ENCODE measurements at places on chromosomes 6 and 20.
A peak's percentile ranks its signal among the peaks of the same experiment; 100 is the strongest.

DNA sequence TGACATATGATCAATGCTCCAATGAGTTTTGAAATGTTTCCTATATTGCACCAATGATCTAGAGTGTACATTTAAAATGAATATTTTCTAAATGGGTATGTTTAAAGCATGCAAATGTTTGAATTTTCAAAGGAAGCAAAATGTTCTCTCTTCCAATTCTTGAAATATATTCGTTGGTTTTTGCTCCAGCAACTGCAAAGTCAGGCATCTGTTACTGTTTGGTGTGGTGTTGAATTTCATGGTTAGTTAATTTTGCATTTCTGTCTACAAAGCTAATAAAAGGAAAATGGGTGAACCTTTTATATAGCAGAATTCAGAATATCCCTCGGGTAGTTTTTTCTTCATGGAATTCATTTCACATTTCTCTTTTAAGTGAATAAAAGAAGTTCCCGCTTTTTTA lies 1018.3 kb downstream of the GRIK2 start:
- no peak for DNase-seq

GRCh38 chr20:9710685-9711084 lies 128.2 kb downstream of the PAK5 start:
- no peak for DNase-seq

DNA sequence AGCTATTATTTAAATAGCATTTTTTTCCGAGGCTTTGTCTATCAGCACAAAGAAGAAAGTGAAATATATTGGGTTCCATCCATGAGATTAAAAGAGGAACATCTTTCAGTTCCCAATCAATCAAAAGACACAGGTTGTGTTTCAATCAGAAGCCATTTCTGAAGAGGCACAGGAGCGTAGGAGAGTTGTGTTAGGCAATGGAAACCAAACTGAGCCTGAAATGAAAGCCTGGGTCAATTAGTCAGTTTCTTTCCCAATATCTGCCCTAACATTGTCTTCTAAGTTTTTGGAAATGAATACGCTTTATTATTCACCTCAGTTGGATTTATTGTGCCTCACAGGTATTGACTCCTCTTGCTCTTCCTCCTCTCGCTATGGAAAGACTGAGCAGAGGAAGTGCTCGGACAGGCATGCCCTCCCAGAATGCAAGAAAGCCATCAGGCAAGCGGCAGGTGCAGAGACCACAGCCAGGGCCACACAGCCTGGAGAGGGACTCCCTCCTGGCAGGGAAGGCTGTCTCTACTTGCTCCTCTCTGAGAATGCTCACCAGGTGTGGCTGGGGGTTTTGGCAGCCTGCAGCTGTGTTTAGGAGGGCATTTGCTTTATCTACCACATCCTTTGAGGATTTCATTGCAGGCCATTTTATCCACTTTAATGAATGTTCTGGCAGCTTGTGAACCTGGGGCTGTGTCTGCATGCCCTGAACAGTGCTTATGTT lies 100.8 kb upstream of the NEDD9 start:
- peak; percentile 43 for DNase-seq

- DNase-seq: no peak
Measured at GRCh38 chr6:32839356-32839755, 817 bp upstream of the TAP2 start.

GRCh38 chr6:138987080-138987642 lies 892 bp downstream of the REPS1 start:
- peak; percentile 38 for DNase-seq

DNA sequence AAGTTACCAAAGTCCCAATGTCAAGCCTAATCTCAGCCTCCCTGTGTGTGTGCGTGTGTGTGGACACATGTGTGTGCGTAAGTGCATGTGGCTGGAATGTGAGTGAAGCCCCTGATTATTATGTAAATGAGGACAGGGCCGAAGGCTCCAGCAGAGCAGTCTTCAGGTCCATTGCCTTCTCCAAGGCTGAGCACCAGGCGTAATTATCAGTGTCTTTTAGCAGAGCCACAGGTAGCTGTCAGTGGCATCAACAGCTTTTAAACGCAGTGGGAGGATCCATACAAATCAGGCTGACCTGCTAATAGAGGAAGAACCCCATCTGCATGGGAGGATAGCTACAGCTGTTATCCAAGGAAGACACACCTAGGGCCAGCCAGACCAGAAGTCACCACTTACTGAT lies 324.3 kb upstream of the MOCS1 start:
- no peak for DNase-seq

DNA sequence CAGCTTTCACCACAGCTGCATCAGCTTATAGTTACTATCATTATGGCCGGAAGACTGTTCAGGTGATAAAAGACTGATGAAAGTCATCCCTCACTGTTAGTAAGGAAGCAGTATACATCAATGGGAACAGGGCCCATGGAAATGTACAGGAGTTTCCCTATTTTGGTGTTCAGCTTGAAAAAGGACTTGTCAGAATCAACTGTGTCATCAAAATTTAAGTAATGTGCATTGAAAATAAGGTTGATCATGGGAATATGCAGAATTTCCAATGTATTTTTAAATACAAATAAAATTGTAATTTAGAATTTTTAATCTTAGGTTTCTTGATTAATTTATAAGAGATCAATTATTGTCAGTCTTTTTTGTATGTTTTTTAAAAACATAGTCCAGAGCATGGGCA lies 16.8 kb downstream of the LRRN4 start:
- no peak for DNase-seq

DNA sequence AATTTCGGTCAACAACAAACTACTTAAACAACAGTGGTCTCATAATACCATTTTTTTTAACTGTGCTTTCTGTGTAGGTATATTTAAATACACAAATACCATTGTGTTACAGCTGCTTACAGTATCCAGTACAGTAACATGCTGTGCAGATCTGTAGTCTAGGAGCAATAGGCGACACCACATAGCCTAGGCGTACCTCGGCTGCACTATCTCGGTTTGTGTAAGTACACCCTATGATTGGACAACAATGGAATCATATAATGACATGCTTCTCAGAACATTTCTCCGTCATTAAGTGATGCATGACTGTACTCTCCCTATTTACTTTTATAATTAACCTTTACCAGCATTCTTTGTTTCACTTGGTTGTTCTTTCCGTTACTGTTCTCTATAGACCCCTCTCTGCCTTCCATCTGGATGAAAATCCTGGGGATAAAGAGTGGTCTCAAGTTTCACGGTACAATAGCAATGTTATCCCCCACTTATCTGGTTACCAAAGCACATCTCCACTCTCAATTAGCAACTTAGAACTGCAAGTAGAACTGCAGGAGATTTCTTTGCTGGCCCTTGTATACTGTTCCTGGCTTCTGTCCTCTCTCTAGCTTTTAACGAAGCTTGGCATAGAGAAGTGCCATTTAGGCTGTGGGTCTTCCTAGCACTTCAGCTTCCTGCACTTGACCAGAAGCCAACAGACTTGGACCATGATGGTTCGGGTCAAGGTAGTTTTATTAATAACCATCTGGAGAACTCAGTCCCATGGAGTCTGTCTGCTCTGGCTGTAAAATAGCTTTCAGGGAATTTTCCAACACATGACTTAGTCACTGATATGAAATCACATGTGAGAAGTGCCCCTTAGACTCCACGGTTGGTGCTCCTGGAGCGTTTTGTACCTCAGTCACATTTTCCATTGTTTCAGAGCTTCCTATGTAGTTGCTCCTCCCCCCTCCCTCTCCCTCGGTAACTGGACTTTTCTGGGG lies 80.4 kb upstream of the POPDC3 start:
- no peak for DNase-seq

DNA sequence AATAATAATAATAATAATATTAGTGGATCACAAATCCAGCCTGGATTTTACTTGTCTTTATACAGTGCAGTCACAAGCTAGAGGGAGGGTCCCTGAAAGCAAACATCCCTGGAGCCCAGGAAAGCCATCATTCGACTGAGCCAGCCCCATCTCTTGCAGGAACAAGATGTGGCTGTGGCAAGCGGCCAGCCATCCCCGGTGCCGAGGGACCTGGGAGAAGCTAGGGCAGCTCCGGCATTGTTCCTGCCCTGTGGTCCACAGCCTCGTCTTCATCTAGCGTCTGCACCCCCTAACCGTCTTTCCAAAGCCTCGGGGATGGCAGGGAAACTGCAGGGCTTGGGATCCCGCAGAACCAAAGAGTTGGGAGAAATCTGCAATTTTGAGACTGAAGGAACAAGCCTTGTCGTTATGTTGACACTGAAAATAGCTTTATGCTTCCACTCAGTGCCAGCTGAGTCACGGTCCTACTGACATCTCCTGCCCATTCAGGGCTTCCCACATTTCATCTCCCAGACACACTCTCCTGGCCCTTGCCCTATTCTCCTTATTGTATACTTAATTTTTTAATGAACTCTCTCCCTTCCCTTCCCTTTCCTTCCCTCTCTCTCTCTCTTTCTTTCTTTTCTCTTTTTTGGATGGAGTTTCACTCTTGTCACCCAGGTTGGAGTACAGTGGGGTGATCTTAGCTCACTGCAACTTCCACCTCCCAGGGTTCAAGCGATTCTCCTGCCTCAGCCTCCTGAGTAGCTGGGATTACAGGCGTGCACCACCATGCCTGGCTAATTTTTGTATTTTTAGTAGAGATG lies 62.5 kb upstream of the ZNFX1 start:
- no peak for DNase-seq

GRCh38 chr6:166417285-166417691 lies 34.5 kb upstream of the MPC1 start:
- DNase-seq: peak; percentile 73

DNA sequence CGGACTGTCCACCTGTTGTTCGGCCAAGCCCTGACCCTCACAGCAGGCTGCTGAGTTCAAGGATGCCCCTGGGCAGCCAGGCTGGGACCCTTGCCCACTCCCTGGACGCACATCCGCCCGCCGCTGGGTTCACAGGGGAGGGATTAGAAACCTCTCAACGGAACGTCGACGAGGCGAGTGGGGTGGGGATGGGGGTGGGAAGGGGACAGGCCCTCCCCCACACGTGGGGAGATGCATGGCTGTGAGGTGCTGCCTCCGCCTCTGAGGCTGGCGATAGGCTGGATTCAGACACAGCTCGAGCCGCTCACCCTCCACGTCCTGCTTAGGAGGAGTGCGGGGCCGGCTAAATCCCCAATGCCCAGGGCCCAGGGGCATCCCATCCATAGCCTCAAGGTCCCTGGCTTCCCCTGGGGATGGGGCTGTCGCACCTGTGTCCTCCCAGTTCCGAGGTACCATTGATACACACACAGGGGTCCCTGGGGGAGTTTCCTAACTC lies 90.6 kb upstream of the BHLHE23 start:
- DNase-seq: no peak

DNA sequence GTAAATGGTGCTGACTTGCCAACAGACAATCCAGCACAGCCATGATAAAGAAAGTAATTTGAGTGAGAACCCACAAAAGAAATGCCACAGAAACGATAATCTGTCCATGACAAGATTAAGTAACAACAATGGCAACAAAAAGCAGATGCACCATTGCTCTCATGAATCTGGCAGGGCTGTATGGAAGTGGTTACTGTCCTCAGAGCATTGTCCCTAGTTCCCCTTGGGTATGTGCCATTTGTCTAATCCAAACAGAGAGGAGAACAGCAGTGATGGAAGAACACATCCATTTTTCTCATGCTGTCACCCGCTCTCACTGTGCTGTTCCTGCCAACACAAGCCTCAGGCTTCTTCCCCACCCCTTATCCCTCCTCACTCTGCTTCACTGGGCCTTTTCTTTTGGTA lies 65.8 kb downstream of the REV3L start:
- DNase-seq: no peak

DNA sequence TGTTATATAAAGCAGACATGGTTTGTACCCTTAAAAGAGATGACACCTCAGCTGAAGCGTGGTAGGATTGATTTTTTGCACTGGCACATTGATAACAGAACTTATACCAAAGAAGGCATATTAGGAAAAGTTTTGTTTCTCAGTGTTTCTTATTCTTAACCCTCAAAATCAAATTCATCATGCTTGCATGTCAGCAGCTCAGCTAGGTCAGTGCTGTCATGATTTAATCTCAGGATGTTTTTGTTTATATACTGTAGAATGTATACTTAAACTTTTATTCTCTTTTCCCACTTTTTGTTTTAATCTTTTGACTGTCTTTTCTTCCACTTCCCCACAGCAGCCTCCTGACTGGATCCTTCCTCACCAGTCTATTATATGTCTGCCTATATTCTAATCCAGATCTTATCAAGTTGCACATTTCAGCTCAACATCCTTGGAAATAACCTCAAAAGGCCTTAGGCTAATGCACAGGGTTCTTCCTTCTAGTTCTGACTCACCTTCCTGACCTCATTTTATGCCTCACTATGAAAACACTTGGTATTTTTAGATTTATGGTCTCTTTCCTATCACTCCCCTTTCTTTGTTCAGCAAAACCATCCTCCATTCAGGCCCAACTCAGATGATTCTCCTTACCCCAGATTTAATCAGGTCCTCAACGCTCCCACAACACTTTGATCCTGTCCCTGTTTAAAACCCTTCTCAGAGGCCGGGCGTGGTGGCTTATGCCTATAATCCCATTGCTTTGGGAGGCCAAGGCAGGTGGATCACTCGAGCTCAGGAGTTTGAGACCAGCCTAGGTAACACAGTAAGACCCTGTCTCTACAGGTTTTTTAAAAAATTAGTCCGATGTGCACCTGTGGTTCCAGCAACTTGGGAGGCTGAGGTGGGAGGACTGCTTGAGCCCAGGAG lies 7.2 kb downstream of the HEBP2 start:
- no peak for DNase-seq

GRCh38 chr20:57656821-57657534 lies 36.8 kb upstream of the ZBP1 start:
- DNase-seq: no peak

DNA sequence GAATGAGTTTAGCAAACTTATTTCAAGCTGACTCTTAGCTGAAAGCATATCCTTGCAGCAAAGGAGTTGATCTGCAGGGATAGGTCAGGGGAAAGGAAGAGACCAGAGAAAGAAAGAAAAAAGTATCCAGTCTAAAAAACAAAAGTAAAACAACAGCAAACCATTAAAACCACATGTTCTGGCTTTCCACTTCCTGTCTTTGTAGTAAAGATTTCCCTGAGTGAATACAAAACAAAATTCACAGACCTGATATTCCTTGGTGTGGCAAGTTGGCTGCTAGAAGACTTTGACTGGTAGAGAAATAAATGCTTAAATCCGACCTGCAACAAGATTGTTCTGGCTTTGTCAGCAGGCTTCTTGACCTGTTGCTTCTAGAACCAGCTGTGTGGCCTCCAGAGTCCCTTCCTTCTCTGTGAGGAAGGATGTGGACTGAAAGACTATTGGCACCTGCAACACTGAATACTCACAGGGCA lies 23.4 kb upstream of the MCM3 start:
- DNase-seq: no peak

DNA sequence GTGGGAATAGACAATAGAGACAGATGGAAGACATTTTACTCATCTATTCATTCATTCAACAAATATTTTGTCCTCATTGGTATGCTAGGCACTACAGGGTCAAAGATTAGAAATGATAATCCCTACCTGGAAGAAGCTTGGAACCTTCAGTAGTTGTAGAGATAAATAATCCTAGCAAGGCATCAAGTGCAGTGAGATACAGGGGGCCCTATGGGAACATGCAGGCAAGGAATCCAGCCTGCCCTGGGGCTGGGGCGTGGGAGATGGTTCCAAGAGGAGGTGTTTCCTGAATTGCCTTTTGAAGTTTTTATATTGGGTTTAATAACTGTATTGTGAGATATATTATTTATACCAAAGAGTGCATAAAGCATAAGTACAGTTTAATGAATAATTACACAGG lies 64.5 kb downstream of the TRMT11 start:
- no peak for DNase-seq

GRCh38 chr6:115896538-115897129 lies 164.1 kb downstream of the FRK start:
- DNase-seq: no peak

GRCh38 chr6:89197141-89197540 lies 20.0 kb downstream of the GABRR1 start:
- no peak for DNase-seq
